ENCODE measurements at places on chromosomes 5 and 9.

DNA sequence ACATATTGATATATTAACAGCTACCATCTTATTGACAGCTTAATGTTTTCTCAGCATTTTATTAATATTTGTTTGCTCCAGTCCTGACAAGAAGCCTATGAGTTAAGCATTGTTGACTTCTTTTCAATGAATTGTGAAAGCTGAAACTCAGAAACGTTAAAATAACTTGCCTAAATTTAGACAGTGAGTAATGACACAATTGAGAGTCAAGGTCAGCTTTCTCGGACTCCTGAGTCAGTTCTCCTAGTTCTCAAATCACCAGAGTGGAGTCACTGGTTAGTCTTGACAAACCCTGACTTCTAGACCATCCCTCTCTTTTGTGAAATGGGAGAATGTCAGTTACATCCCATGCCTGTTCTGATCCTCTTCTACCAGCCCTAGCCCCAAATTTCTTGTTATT lies 222.7 kb upstream of the ACO1 start:
- DNase-seq: no peak

GRCh38 chr5:137275083-137275482 lies 224.0 kb downstream of the SPOCK1 start:
- no peak for DNase-seq

- DNase-seq: no peak
Observed at GRCh38 chr9:97596906-97597305, 36.3 kb downstream of the TSTD2 start.

- DNase-seq: peak; percentile 53
Observed at GRCh38 chr5:61866930-61867329, 439.1 kb upstream of the KIF2A start.
